ENCODE measurements at places on chromosomes 3 and 15.

DNA sequence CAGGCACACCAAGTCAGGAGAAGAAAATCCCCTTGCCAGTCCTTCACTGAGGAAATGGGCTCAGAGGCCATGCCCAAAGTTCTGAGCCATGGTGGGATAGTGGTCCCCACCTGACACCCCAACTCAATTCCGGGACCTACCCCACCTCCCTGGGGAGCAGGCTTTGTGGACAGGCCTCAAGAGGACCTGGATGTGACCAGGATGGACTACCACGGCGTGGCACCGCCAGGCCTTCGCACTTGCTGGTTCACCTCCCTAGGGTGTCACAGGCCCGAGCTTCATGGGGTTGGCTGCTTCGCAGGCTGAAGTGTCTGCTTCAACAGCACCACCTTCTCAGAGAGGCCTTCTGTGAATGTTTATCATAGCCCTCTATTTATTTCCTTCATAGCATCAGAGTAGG is 31.7 kb downstream of the POC1A start:
- no peak for DNase-seq

GRCh38 chr3:142003291-142003690 is 126.8 kb downstream of the ATP1B3 start:
- DNase-seq = no peak

- DNase-seq = no peak
Observed at GRCh38 chr3:11554236-11554610, 89.5 kb downstream of the VGLL4 start.

GRCh38 chr3:55144015-55144673 is 216.3 kb upstream of the LRTM1 start:
- DNase-seq = no peak

DNA sequence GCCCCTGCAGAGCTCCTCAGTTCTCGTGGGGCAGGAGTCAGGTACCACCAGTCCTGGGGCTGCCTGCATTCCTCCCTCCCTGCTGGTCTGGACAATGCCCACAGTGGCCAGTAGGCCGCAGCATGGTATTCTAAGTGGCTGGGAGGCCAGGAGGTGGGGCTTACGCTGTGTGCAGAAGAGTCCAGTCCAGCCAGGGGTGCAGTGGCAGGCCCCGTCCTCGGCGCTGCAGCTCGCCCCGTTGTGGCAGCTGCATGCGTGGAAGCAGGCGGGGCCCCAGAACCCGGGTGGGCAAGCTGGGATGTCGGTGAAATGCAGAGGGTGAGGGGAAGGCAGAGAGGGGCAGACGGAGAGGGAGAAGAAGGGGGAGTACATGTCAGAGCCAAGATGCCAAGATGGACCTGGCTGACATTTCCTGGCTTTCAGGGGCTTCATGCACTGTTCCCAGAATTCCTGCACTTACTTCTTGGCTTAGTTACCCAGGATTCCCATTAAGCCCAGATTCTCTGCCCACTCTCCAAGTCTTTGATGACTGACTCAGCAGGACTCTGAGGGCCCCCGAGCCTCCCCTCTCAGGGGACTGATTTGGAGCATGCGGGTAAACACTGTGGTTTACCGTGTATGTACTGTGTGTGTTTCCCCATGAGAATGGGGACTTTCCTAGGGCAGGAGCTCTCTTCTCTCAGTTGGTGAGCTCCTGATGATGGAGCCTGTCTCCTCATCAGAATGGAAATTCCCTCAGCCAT is 47.5 kb downstream of the RAB11A start:
- no peak for DNase-seq

- no peak for DNase-seq
Observed at GRCh38 chr3:84522893-84523292, 435.9 kb upstream of the CADM2 start.

GRCh38 chr15:66621491-66622467 is 56.0 kb upstream of the LCTL start:
- DNase-seq = no peak

GRCh38 chr3:47149339-47149933 is 14.5 kb downstream of the SETD2 start:
- DNase-seq = no peak

DNA sequence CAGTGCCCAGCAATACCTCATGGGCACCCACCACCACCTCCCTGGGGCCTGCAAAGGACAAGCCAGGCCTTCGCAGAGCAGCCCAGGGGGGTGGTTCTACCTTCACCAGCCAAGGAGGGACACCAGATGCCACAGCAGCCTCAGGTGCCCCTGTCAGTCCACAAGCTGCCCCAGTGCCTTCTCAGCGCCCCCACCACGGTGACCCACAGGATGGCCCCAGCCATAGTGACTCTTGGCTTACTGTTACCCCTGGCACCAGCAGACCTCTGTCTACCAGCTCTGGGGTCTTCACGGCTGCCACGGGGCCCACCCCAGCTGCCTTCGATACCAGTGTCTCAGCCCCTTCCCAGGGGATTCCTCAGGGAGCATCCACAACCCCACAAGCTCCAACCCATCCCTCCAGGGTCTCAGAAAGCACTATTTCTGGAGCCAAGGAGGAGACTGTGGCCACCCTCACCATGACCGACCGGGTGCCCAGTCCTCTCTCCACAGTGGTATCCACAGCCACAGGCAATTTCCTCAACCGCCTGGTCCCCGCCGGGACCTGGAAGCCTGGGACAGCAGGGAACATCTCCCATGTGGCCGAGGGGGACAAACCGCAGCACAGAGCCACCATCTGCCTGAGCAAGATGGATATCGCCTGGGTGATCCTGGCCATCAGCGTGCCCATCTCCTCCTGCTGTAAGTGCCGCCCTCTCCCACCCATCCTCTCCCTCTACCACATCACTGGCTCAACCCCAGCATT is 19.2 kb upstream of the BFSP2 start:
- DNase-seq = no peak

DNA sequence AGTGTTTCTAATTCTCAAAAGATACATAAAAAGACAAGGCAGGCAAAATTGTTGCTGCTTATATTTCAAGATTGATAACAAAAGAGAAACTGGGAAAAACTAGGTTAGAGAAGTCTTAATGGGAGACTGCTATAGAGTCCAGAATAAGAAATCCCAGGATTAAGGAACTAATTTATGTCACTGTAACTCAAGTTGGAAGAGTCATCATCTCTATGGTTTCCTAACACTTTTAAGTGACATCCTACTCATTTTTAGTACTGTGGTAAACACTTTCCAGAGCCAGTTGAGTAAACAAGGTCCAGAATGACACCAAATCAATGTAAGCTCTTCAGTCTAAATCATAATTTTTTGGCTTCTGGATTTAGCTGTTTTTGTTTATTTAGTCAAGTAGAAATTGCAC is 8.0 kb downstream of the CLDN16 start:
- no peak for DNase-seq

GRCh38 chr15:61994216-61994615 is 66.0 kb downstream of the VPS13C start:
- no peak for DNase-seq

Data from activated T-cell treated with anti-CD3 and anti-CD28 coated beads for 1 hour (primary cell).